ENCODE measurements at places on chromosomes 12 and 14.

DNA sequence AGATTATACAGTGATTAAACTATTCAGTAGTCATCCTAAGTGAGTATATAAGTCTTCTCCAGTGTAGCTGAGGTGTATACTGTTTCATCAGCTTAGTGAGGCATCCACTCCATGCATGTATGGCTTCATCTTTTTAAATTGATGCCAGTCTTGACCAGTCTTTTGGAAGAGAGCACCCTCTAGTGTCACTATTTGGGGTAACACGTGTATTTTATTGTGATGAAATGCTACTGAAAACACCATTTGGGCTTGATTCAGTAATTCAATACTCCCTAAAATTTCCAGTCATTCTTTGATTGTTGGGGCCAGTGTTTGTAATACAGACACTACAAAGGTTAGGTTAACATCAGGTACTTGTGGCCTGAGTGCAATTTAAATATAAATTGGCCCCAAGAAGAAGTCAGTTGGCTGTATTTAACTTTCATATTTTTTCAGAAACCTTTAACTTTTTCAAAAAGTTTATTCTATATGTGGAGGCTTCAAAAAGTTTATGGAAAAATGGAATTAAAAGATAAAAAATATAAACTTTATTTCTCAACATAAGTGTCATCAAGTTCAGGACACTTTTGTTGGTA lies 35.3 kb downstream of the MIPOL1 start:
- DNase-seq = peak; percentile 35

DNA sequence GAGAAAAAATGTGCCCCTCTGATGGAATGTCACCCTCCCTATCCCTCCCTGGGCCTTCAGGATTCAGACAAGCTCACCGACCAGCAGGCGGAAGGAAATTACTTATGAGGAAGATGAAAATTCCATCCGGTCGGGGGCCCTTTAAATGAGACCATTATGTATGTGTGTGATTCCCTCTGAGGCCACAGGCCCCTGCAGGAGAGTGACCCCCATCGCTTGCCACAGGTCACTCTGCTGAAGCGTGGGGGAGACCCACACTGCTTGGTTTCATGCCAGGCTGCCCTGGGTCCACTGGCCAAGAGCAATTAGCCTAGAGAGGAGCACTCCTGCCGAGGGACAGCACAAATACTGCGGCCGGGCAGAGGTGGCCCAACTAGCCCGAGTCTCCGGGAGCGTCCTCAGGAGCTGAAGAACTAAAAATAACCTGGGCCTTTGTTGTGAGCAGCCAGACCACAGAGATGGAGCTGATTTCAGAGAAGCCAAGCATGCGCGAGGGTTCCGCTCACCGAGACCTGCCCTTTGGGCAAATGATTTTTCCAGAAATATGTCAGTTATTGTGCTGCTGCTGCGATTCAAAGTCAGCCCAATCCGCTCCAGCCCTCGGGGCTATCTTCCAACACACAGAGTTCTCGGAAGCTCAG lies 276.4 kb downstream of the DPF3 start:
- no peak for DNase-seq

DNA sequence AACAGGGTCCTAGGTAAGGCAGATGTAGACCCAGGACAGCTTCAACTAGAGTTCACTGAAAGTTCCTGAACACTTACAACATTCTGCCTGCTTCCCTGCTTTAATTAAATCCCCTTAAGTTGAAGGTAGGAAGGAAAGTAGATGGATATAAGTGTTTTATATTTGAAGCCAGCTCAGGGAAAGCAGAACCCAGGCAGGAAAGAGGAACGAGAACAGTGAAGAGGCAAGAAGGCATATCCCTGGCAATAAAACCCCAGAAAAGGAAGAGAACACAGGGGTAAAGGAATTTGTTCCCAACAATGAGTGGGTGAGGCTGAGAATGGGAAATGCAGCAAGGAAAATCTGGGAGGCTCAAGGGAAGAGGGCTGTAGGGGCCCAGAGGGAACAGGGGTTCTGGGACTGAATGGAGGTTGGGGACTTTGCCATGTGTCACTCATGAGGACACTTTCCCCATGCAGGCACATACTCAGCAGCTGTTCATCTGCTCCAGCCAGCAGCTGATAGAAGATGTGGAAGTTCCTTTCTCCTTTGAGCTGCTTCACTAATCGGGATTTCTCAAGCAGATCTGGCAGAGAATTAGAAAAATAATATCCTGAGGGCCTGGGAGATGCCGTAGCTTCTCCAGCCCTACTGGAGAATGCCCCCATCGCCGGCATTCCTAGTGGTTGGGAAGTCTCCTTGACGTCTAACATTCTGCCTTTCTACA lies 3.7 kb downstream of the MYO1A start:
- peak; percentile 29 for DNase-seq

DNA sequence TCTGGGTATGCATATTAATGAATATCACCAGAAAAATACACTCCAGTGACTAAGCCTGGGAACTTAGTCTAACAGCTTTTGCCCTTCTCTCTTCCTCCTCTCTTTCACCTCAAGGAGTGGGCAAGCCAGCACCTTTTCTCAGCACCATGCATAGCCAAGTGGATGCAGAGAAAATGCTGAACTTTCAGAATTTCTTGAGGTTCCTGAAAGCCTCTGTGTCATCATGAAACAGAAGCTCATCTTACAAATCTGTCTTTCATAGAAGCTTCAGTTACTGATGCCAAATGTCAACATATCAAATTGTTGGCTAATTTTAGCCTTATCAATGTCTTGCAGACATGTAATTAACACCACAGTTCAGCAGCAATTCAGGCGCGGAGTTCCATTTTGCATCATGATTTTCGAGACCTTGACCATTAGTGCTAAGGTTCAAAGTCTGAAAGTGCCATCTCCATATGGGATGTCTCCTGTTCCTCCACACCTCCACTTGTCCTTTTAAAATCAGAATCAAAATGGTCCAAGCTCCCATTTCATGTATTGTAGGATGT lies 51.1 kb upstream of the RPH3A start:
- no peak for DNase-seq

DNA sequence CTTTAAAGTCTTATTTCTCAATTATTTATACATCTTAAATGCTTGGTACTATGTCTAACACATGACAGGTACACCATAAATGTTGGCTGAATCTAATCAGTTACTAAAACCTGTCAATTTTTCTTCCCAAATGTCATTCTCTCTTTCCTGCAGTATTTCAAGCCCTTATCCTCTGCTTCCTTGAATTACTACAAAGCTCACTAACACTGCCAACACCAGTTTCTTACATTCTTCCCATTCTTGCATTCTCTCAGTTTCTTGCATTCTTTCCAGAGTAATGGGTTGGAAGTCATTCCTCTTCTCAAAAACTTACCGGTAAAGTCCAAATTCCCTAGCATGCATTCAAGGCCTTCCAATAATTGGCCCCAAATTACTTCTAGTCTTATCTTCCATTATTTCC lies 9.6 kb upstream of the SMARCC2 start:
- DNase-seq = no peak

- DNase-seq = no peak
Measured at GRCh38 chr12:109582636-109583035, 9.0 kb downstream of the MVK start.

DNA sequence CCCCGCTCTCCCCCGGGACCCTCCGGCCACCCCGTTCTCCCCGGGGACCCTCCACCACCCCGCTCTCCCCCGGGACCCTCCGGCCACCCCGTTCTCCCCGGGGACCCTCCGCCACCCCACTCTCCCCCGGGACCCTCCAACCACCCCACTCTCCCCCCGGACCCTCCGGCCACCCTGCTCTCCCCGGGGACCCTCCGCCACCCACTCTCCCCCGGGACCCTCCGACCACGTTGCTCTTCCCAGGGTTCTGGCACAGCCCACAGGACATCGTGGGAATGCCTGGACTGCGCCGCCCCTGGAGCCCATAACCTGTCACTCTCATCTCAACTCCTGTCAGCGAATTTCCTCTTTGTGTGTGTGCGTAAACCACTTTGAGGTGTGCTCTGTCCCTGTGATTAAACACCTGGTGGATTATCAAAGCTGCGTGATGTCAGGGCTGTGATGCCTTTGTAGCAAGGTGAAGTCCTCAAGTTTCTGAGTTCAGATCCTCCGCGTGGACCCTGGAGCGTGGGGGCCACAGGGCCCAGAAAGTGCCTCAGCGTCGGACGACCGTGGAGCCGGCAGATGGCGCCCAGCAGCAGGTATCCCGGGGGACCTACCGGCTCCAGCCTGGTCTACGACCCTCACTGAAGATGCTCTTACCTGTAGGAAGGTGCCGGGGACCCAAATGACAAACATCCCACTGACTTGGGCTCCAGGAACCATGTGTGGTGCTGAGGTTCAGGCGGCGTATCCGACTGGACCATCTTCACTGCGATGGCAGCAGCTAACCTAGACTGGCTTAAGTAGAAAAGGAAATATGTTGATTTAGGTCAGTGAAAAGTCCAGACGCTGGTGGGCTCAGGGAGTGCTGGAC lies 63.2 kb upstream of the GALNT9 start:
- no peak for DNase-seq

DNA sequence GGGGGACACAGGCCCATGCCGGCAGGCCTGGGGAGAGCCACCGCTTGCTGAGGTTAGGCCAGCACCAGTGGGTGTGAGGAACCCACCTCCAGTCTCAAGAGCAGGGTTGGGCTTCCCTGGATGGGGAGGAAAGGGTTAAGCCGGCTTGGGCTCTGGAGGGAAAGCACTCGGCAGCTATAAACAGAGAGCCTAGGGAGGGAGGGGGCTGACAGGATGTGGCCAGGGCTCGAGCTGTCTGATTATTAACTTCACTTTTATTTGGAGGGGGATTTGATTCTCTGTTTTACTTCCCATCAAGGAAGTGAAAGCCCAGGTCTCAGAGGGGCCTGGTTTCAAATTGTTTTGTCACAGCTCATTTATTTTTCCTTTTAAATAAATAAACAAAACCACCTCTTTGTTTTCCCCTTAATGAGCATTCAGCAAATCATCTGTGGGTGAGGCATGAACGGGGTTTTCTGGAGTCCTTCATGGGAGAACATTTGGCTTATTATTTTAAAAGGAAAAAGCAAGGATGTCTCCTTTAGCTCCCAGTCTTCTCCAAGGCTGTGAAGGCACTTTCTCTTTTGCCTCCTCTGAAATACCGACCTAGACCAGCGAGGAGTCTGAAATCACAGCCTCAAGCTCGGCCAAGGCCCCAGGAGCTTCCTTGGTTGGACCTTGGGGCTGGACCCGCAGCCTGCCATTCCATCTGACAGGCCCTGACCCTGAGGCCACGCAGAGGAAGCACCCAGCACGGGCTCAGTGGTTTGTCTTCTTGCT lies 21.9 kb upstream of the ZFP36L1 start:
- DNase-seq = peak; percentile 46

DNA sequence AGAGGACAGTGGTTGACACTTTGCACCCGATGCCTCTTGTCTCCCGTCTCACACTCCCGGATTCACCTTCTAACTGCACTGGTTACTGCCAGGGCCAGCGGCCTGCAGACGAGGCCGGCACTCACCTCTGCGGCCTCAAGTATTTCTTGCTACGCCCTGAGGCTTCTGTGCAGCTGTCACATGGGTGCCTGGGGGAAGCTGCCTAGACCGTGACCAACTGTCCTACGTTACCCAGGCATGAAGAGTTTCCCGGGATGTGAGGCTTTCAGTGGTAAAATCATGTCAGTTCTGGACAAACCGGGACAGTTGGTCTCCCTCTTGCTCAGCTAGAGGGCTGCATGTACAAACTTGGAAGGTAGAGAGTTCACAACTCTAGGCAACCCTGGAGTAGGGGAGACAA lies 274.5 kb downstream of the GLT1D1 start:
- no peak for DNase-seq

DNA sequence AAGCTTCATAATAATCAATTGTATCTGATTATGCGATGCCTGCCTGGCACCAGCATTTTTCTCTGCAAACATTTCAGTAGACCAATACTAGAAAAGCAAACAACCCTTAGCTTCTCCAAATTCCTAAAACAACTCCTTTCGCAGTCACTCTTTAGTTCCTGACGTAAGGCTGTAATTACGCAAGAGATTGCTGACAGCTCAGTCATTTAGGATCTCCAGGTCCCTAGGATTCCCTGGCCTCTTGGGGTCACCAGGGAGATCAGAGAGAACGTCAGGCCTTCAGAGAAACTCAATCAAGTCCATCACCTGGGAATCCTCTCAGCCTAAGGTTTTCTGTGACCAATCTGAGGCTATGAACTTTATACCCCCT lies 390.6 kb downstream of the PAWR start:
- DNase-seq = no peak

GRCh38 chr14:71739273-71739990 lies 192.8 kb upstream of the RGS6 start:
- DNase-seq = no peak

DNA sequence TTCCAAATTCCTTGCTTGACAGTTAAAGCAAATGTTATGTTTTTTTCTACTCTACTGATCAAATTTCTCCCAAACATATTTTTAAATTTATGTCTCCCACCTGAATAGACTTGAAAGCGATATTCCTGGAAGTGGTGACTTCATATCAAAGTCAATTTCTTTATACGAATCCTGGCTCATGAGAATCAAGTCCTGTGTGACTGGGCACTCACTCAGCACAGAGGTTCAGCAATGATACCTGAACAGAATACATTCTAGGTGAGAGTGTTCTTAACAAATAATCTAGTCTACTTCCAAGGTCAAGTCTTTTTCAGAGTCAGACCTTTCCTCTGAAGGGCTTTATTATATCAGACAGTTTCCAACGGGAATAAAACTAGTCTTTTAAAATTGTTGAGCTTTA lies 1070.6 kb downstream of the TRHDE start:
- no peak for DNase-seq

DNA sequence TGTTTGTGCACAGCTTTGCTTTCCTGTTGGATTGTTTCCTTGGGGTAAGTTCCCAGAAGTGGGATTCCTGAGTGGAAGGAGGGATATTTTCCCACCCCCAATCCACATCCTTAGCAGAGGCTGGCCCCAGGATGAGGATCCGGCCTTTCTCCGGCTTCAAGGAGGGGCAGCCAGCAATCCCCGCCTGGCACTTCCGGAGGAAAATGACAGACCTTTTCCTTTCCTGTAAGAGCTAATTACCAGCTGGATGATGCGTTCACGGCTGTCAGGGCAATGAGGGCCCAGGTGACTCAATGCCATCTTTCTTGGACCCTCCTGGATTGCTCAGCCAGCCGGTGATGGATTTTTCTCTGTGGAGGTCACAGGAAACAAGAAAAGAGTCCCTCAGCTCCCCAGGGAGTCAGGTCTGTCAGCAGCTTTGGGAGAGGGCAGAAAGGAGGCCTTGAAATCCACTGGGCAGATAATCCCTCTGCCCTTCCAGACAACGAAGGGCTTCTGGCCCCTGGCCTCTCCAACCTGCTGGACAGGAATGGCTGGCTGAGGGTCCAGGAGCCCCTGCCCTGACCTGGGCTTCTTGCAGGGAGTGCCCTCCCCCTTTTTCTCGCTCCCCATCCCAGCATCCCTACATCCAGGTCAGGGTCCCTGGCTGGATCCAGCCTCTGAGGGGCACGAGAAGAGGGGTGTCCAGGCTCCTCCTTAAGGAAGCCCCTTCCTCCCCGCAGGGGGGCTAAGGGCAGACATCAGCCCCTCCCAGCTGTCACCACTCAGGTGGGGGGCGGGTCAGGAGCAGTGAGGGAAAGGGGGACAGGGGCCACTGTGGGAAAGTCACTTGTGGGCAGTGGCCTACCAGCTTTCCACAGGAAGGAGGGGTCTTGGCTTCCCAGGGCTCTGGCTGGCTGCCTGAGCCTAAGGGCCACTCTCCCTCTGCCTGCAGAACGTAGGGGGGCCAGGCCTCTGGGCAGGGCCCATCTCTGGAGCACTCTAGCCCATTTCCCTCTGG lies 16.1 kb upstream of the CCDC85C start:
- no peak for DNase-seq

Data from MV-4-11 (cell line).